SK-MEL-5 (cell line): ENCODE measurements at places on chromosomes 2 and 18. TPM values are rescaled to one million over a fixed set of nuclear protein-coding genes. Genes with fewer than 3 reads are reported as not detected.

GRCh38 chr2:85257970-85258605 lies 69.7 kb downstream of the TGOLN2 start:
- DNase-seq: no peak

GRCh38 chr2:105410554-105410953 lies 11.7 kb upstream of the FHL2 start:
- DNase-seq: no peak

DNA sequence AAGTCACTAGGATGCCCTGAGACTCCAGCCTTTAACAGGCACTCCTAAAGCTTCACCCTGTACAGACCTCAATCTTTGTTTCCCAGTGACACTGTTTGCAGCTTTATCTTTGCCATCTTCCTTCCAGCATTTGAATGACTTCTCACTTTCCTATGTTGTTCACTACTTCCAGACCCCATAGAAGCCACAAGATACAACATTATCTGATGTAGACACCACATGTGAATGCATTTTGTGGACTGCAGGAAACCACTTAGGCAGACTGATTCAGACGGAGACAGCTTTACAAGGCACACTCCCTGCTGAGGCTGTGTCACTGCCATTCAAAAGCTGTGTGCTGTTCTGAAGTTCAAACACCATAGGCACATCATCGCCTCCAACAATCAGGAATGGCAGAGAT lies 67.3 kb upstream of the SPATS2L start:
- DNase-seq: no peak

Gene DUSP19
- 7.5 and 8.1 TPM in 2 replicates for total RNA-seq

Gene TMEM237
- total RNA-seq: 21.3 and 25.0 TPM in 2 replicates

Gene RAPGEF4
- 4.5 and 5.4 TPM in 2 replicates for total RNA-seq

Gene LBX2
- total RNA-seq: 7.7 and 14.9 TPM in 2 replicates

Gene LYPD6
- 0.53 and 0.61 TPM in 2 replicates for total RNA-seq

Gene PRSS56
- total RNA-seq: not detected in 2 replicates

Gene GTF2A1L
- not detected in 2 replicates for total RNA-seq
